ENCODE measurements at places on chromosomes 1 and 21.

DNA sequence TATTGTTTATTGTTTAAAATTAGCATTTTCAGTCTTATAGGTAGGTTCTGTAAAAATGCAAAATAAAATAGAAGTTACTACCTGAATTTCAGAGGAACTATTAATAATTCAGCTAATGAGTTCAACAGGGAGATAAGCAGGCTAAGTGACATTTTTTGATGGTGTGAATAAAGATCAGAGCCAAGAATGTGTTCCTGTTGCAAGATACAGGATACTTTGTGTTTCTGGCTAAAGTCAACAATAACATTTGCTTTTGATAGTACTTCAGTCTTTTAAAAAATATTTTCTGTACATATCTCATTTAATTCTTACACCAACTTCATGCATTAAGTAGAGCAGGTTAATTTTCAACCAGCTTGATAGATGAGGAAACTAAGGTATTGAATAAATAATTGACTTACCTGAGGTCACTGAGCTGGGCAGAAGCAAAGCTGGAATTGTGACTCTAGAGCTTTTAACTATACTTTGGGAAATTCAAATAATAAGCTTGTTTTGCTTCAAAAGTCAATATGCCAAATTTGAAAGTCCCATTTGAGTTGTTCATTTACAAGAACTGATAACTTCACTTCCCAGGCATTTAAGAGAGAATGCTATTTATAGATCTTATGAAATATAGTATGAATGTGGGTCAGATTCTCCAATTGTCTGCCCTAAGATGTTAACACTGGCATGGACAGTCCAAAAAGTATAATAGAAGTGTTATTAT is 6.0 kb downstream of the GORAB start:
- DNase-seq, result no peak

DNA sequence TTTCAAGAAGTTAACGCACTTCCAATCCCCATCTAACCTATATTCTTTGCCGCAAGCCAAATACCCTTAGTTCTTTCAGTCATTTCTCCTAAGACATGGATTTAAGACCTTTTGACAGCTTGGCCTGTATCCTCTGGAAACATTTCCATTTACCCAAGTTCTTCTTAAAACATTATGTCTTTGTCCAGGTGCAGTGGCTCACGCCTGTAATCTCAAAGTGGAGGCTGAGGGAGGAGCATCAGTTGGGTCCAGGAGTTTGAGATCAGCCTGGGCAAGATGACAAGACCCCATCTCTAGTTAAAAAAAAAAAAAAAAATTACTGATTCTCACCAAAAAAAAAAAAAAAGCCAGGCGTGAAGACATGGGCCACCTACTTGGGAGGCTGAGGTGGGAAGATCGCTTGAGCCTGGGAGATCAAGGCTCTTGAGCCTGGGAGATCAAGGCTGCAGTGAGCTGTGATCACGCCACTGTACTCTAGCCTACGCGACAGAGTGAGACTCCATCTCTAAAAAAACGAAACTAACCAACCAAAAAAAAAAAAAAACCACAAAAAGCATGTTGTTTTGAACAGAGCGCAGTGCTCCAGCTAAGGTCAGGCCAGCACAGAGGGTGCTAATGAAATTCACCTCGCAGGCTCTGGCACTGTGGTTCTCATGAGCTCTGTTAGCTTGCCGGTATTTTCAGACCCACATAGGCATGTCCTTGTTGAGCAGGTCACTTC is 36.0 kb downstream of the NUAK2 start:
- peak; percentile 87 for DNase-seq

GRCh38 chr1:227190321-227190720 is 128.0 kb downstream of the CDC42BPA start:
- DNase-seq, result no peak

DNA sequence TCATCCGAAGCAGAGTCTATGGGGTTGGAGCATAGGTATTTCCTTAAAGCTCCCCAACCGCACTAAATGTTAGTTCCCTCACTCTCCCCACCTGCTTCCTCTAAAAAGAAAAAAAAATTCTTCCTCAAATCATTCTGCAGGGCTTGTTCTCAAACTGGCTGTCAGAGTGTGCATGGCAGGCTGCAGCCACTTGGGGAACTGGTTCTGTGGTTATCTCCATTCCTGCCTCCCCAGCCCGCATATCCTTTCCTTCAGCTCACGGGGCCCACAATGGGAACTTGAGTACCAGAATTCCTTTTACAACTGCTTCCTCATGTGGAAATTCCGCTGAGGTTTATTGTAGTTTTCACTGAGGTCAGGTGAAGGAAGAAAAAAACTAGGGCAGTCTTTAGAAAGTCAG is 159.2 kb downstream of the PIGK start:
- no peak for DNase-seq

GRCh38 chr1:166083887-166084286 is 82.9 kb downstream of the FAM78B start:
- DNase-seq, result no peak

DNA sequence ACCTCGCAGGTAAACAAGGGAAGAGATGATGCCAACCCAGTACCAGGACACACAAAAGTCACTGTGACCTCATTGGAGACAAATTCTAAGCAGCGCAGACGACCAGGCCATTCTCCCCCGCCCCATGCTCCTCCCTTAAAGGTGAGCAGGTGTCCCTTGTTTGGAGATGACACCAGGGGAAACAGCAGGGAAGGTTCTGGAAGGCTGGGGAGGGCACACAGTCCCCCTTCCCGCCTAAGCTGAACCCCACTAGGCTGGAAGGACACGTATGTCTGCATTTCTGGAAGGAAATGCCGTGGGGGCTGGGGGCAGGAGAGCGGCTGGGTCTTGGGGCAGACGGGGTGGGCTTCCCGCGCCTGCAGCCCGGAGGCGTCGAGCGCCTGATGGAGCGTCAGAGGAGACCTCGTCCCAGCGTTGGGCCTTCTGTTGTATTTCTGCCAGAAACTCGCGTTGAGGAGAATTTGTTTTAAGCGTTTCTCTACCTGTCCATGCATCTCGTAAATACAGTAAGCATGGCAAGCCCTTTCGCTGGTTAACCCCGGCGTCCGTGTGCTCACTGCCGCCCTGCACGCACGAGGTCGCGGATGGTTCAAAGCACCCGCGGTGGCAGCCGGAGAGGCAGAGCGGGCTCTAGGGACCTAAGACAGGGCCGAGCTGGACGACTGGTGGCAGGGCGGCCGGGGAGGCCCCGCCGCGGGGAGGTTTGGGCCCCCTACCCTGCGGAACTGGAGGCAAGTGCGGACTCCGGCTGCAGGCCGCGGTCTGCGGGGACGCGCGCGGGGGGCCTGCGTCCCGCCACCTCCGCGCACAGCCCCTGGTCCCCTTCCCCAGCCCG is 1.2 kb upstream of the LHX4 start:
- no peak for DNase-seq

- DNase-seq, result no peak
These were observed 181.7 kb downstream of the ROR1 start for GRCh38 chr1:63955370-63956145.

DNA sequence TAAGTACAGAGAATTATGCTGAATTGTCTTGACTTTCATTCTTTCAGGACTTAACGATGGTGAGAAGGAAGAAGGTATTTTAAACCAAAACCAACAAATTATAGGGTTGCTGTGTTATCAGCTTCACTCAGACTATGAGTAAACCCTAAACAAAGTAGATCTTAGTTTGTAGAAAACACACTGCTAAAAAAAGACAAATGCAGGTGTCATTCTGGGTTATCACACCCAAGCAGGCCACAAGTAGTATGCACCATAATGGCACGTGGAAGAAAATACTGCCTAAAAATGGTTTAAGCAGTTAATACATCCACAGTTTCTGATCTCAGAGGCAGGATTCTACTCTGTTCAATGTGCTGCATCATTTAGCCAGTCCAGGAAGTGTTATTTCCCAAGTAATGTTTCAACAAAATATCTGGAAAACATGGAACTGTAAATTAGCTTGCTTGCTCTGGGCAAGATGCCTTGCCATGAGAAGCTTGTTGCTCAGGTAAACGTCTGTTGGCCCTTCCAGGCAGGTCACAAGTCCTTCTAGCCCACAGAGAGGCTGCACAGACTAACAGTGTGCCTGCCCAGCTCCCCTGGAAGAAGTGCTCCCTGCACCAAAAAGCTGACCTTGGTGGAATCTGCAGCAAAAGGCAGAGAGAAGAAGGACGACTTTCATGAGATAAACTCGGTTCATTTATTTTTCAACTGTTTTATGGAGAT is 4.1 kb downstream of the DIPK1A start:
- peak; percentile 68 for DNase-seq

DNA sequence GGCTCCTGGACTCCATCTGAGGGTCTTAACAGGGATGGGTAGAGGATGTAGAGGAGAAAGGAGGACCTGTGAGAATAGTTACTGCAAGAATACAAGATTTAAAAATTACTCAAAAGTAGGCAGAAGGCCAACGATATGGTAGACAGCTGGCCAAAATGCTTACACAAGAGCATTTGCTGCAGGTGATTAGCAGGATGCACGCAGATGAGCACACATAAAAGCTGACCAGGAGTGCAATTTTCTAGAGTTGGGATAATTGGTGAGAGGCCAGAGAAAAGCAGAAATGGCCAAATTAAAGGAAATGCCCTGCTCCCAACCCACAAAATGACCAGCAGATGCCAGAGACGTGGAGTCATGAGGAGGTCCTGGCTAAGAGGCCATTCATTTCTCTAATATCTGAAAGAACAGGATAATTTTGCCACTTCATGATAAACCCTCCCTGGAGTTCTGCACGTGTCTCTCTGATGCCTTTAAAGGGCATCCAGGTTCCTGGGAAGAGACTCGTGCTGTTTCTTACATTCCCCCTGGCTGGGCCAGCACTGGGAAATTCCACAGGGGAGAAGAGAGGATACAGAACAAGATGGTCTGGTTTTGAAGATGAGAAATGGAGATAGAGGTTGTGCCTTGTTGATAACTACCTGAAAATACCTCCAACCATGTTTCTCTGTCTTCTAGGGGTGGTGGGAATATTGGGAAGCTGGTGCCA is 62.3 kb upstream of the KCNA3 start:
- no peak for DNase-seq

- DNase-seq, result no peak
These were observed 31.1 kb upstream of the RGS8 start for GRCh38 chr1:182715531-182715930.

GRCh38 chr1:245129319-245130240 is 25.2 kb upstream of the KIF26B start:
- DNase-seq, result no peak

- DNase-seq, result no peak
These were observed 34.8 kb downstream of the CCDC18 start for GRCh38 chr1:93215322-93215721.

GRCh38 chr1:81827942-81828341 is 27.2 kb downstream of the ADGRL2 start:
- no peak for DNase-seq

Measured in NAMALWA (cell line).